GM03348 (cell line): ENCODE measurements at places on chromosomes 5 and 9.

- peak; percentile 60 for DNase-seq
Measured at GRCh38 chr5:39501397-39501796, 76.6 kb upstream of the DAB2 start.

DNA sequence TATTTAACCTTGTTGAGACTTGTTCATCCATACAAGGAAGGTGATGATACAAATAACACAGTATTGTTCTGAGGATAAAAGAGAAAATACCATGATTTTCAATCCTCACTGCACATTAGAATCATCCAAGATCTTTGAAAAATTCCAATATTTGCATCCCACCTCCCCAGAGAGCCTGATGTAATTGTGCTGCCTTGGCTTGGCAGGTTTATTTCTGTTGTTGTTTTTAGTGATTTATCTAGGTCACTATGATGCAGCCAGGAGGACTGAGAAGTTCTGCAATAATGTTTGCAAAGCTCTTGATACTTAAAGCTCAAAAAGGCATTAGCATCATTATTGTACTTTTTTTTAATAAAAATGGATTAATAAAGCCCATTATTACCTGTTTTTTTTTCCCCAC is 67.0 kb upstream of the NMUR2 start:
- no peak for DNase-seq

DNA sequence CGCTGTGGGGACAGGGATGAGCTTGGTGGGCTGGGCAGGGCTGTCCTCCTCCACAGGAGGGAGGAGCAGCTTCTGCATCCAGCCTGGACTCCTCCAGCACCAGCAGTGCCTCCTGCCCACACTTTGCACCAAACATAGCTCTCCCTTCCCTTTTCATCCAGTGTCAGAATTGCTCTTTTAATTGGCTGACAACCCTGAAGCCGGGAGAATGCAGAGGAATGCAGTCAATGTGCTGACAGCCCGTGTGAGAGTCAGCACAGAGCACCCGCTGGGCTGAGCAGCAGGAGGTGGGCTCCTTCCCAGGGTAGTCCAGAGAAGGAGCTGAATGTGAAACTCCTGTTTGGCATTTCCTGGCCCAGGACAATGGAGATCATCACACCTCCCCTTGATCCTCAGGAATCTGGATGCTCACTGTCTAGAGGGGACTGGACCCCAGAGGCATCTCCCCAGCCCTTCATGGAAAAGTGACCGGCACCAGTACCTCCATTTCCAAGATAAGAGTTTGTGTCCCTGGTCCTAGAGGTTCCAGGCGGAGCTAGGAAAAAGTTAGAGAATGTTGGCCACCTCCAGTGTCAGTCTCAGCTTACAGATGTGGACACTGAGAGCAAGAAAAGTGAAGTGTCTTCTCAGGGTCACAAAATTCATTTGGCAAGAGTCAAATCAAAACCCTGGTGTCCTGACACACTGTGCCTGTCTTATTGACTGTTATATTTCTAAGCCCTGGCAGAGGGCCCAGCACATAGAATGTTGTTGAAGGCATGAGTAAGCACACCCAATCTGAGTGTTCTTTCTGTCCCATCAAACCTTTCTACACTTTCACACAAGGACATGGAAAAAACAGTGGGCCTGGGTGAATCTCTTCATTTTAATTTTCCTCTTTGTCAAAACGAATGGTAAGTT is 202.1 kb downstream of the SNX18 start:
- DNase-seq: peak; percentile 68

DNA sequence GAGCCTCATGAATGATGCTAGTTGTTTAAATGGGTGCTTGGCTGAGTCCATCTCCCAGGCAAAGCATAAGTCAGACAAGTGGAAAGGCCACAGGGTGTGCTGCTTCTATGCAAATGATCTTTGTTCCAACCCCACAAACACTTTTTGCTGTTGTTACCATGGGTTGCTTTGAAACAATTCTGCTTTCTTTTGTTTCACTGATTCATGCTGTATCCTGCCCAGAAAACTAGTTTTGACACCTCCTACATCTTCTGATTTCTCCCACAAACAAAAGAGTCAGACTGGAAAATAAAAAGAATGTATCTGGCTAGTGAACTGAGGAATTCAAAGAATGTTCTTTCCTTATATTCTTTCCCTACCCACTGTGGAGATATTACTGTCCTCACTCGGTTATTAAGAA is 298.6 kb downstream of the DIRAS2 start:
- DNase-seq: peak; percentile 37

- no peak for DNase-seq
Measured at GRCh38 chr9:15942831-15943424, 390.1 kb downstream of the CCDC171 start.

GRCh38 chr5:97102010-97102470 is 40.4 kb downstream of the LIX1 start:
- DNase-seq: no peak

DNA sequence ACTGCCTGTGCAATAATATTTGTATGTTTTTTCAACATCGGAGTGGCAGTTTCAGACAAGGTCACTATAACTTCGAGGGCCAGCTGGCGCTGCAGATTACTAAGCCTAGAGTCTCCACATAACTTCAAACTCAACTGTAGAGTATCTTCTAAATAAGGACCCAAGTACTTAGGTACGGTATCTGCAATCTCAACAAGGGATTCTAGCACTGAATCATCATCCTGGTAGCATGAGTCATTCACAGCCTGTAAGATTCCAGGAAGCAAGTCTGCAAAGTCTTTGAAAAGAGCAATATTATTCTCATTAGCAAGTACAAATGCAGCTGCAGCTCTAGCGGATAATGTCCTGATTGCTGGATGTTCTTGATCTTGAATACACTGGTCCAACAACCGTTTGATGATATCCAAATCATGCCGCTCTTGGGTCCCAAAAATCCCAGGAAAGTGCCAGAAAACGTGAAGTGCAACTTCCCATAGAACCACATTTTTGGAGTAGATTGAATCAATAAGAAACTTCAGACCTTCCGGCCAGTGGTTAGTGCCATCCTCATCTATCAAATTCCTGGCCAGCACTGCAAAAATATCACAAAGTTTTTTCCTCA is 654 bp downstream of the RANBP6 start:
- DNase-seq: peak; percentile 33

GRCh38 chr9:132703336-132703735 is 33.1 kb downstream of the GTF3C4 start:
- DNase-seq: no peak

DNA sequence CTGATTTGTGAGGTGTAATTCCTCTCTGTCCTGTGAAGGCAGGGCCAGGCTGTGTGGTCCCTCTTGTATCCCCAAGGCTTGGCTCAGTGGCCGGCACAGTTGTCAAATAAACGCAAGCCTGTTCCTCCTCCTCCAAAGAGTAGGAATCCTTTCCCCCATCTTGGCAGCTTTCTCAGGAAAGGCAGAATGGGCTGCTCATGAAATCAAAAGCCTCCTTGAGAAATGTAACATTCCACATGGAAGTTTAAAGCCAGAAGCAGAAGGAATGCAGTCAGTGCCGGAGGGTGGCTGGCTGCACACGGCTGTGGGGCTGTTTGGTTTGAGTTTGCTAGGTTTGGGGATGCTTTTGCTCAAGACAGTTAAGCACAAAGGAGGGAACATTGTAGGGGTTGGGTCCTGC is 34.5 kb upstream of the MED10 start:
- peak; percentile 25 for DNase-seq

DNA sequence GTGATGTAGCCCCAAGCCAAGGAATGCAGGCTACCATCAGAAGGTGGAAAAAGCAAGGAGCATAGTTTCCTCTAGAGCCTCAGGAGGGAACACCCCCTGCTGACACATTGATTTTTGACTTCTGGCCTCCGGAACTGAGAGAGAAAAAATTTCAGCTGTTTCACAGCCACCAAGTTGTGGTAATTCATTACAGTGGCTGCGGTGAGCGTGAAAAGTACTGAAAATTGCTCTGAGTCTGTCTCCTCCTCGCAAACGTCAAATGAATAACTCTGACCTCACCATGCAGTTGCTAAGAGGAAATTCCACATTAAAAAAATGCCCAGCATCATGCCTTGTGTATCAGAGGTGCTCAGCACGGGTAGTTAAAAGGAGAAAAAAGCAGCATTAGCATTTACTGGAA is 277.9 kb upstream of the MSX2 start:
- DNase-seq: no peak

- DNase-seq: no peak
Measured at GRCh38 chr9:75545287-75545686, 345.2 kb upstream of the PCSK5 start.

DNA sequence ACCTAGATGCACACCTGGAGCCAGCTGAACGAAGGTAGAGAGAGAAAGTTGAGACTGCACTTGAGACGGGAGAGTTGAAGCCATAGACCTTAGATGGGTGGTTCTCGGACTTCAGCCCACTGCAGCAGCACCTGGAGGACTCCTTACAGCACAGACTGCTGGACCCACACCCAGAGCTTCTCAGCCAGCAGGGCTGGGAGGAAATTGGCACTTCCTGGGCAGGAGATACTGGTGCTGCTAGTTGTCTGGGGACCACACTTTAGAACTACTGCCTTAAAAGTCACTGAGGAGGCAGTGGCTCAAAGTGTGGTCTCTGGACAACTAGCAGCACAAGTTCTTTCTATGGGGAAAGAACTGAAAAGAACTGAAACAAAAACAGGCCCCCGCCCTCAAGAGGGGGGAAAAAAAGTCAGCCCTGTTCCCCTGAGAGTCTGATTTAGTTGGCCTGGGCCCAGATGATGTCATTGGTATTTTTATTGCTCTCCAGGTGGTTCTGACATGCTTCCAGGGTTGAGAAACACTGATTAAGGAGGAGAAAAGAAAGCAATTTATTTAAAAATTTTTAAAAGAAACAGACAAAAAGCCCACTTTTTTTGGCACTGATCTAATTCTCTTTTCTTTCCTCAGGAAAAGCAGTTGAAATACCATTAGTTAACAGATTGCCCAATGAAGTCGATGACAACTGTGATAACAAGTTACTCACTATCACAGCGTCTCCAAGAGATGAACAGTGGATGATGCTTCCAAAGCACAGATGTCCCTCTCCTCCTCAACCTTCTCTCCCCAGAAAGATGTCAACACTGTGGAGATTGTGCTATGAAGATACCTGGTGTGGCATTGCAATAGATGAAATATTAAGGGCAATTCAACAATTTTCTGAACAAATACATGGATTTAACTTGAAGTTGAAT is 73.6 kb upstream of the ADAMTS16 start:
- no peak for DNase-seq

GRCh38 chr5:14182761-14183160 is 39.6 kb downstream of the TRIO start:
- no peak for DNase-seq

DNA sequence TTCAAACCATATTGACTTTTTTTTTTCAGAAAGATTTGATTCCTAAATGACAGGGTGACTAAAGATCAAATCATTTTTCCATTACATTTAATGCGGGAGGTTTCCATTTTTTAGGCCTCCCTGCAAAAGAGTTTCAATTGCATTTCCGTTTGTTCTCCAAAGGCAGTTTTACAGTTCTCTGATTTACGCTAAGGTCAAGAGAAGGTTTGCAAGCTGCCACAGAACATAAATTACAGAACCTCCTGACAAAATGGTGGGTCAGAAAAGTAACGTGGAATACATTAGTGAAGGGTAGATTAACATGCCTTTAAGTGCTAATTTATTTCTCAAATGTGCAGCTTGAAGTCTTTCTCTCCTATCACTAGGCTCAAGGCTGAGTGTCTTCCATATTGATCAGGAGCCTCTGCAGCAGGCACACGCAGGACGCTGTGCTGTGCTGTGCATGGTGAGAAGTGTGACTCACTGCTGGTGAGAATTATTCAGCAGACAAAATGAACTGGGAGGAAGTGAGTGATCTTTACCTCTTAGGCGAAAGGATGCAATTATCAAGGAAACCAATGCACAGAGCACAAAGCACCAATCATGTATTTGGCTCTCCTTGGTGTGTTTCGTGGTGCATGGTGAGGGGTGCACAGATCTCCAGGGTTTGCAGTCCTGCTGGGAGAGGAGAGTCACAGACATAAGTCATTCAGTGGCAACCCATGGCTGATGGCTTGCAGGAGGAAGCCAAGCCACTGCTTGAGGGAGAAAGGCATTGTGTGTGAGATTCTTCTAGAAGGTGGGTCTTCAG is 136.3 kb downstream of the TENT4A start:
- DNase-seq: no peak

- DNase-seq: no peak
Measured at GRCh38 chr5:135440916-135441315, 6.2 kb downstream of the DCANP1 start.

GRCh38 chr9:116342061-116342460 is 188.5 kb downstream of the PAPPA start:
- no peak for DNase-seq

DNA sequence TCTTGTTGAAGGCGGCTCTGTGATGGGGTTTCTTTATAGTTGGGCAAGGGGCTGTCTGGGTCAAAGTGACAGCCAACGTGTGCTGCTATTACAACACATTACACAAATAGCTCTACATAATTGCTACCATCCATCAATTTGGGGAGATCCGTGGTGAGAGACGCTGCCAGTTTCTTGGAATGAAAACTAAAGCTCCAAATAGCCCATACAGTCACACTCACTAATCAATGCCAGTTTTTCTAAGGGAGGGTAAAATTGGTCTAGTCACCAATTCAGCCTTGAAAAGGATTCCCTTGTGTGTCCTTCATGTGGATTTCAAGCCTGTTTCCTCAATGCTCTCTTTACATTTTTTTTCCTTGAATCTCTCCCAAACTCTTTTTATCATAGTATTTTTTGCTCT is 343.3 kb upstream of the KLF4 start:
- DNase-seq: no peak

- DNase-seq: no peak
Measured at GRCh38 chr9:1303932-1304331, 253.8 kb downstream of the DMRT2 start.

- no peak for DNase-seq
Measured at GRCh38 chr5:64834037-64834436, 65.3 kb downstream of the CWC27 start.

GRCh38 chr9:94870793-94871558 is 144.5 kb downstream of the AOPEP start:
- peak; percentile 53 for DNase-seq

GRCh38 chr5:6713274-6714225 is at the start of gene TENT4A:
Gene TENT4A (plus strand): TSS chr5:6713432. CDS start chr5:6713984, 552 bp downstream.
- peak; percentile 99 for DNase-seq

DNA sequence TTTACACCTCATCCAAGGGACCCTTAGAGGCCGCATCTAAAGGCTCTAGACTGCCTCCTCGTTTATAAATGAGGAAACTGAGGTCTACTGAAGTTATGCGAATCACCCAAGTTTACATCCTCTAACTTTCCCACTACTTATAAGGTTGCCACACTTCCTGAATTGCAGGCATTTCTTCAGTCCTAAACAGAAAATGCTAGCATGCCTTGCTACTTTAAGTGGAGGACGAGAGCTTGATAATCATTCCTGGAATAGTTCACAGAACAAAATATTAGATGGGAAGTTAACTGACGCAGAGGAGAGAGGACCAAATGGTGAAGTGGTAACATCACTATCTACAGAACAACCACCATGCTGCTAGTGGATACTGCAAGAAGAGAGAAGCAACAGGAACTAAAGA is 85.8 kb downstream of the GNAQ start:
- no peak for DNase-seq
